ENCODE measurements at places on chromosomes 1 and 21.

GRCh38 chr1:216076751-216077150, 346.5 kb downstream of the USH2A start:
- DNase-seq = no peak

GRCh38 chr1:20216574-20216973, 30.3 kb upstream of the PLA2G2C start:
- DNase-seq = no peak

DNA sequence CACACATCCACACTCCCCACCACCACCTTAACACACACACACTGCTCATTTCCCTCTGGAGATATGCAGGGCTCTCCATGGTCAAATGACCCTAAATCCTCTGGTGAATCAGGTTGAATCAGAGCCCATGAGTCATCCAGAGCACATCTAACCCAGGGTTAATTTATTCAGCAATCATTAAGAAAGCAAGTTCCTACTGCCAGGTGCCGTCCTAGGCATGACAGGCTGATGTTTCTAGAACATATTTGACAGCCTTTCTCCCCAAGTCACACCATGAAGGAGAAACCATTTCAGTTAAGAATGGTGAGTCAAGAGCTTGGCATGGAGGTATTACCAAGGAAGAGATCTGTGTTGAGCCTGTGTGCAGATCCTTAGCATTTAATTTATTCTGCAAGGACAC, 194.3 kb upstream of the CAMK1G start:
- DNase-seq = no peak

GRCh38 chr1:204104331-204105130, 31.6 kb downstream of the SOX13 start:
- no peak for DNase-seq

DNA sequence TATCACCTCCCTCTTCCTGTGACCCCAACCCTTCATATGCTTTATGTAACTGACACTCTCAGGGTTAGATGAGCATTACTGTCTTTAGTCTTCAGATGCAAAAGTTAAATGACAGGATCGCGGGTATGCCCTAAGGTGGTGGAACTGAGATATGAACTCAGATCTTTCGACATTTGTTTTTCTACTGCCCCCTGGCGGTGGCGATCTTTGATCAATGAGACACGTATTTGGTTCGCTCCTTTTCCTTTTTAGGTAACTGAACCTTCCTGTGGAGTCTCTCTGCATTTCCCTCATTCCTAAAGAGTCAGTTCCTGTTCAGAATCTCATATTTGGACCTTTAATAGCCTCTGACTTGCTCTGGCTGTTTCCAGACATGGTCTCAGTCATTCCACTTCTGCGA, 47.8 kb upstream of the ZP4 start:
- no peak for DNase-seq

GRCh38 chr21:37435120-37435519, 68.5 kb downstream of the DYRK1A start:
- DNase-seq = peak; percentile 26

GRCh38 chr1:15370781-15371520, 38.7 kb upstream of the EFHD2 start:
- no peak for DNase-seq

DNA sequence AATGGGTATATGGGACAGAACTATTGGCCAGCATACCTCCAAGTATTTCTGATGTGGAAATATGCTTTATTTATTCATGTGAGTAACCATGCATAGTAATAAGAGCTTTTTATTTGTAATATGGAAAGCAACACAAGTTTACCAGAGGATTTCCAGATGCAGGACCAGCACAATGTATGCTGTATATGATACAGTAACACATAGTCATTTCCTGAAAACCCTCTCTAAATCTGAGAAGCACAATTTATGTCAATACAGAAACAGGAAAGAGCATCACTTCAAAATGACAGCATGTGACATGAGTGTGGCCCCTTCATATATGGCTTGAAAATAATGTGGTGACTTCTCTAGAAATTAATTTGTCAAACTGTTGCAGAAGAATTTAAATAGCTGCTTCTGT, 1134.7 kb upstream of the ADGRL2 start:
- DNase-seq = no peak

DNA sequence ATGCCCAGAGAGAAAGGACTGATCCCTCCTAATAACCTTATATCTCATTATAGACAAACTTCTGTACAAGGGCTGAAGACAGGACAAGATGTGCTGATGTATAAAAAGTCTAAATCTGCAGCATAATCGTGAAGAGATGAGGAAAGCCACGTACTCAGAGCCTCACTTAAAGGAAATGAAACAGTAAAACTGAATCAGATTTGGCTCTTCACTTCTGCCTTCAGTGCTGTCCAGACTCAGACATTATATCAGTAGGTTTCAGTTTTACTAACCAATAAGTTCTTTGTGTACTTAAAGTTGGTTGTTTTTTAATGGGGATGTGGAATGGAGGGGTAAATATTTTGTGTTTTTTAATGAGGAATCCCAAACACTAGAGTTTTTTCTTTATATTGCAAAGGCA, 45.3 kb upstream of the RGS1 start:
- no peak for DNase-seq

DNA sequence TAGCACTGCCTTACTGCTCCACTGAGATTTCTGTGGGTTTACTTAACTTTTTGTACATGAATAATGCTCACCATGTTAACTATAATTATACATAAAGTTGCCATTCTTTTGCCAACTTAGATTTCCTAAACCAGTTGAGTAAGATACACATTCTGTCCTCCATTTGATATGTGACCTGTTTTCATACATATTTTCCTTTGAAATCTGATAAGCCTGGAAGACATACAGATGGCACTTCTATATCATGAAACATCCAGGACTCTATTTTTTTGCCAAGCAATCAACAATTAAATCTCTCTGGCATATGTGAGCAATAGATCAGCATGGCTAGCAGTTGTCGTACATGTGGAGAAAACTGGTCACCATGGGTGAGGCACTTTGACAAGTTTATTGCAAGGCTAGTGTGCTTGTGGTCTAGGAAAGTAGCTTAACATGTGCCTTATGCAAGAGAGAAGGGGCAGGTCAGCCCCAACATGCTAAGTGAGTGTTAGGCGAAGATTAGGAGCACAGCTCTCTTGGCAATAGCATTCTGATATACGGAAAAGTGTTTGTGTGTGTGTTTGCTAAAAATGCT, 14.2 kb downstream of the PRRX1 start:
- DNase-seq = no peak
